CD4-positive, alpha-beta T cell treated with Interleukin-15 for 1 hour (primary cell): ENCODE measurements at places on chromosomes 16 and 17.

GRCh38 chr17:57395721-57396321 is 139.5 kb downstream of the MSI2 start:
- no peak for DNase-seq

DNA sequence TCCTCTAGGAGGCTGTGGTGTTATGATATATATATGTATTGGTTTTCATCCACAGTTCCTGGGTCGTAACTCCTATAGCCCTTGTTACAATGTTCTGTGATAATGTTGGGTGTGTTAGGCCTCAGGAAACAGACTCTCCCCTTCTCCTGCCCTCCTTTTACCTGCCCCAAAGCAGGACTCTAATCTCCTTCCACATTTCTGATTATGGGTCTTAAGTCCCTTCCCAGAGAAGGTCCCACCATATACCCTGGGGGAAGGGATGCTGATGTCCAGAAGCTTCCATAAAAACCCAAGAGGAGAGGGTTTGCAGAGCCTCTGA is 450 bp upstream of the C1QBP start:
- DNase-seq, result no peak

- DNase-seq, result no peak
Observed at GRCh38 chr16:89343501-89344457, 126.3 kb downstream of the ZNF778 start.

DNA sequence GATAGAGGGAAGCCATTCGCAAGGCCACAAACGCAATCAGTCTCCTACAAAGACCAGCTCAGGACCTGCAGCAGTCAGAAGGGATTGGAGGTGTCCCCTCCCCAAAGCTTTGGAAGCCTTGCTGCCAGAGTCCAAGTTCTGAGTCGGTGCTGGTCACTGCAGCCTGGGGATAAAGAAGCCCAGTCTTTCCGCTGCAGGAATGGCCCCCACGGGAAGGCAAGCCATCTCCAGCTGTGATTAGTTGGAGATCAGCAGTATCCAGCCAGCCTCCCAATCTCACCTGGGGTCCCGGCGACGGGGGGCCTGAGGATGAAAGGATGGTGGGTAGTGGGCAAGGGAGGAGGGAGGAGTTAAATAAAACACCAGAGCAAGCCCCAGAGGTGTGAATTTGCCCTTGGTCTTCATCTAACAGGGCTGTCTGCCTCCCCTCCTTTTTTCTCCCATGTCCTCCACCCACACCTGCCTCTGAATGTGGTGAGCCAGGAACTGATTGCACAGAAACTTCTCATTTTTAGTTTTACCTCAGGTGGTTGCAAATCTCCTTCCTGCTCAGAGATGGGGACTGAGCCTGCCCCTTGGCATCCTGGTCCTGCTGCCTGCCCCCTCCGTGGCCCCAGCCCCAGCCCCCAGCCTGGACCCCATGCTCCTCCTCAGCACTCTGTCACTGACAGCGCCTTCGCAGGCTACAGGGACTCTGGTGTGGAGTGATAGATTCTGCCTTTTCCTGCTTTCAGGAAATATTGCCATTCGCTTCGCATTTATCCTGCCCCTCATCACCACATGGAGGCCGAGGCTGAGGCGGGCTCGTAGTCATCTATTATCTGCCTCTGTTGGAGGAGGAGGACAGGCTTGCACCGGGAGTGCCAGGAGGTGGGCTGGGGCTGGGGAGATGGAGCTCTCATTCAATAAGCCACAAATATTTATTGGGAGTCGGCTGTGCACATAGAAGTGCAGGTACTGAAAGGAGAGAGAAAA is 262.9 kb upstream of the SDK2 start:
- no peak for DNase-seq

GRCh38 chr17:49468811-49469385 is 26.2 kb upstream of the NGFR start:
- no peak for DNase-seq

- DNase-seq, result no peak
Observed at GRCh38 chr17:35127751-35128514, 6.5 kb downstream of the FNDC8 start.

GRCh38 chr17:42002792-42003301 is 14.4 kb downstream of the DNAJC7 start:
- no peak for DNase-seq

GRCh38 chr16:84475643-84476240 is 28.7 kb downstream of the MEAK7 start:
- DNase-seq, result no peak

DNA sequence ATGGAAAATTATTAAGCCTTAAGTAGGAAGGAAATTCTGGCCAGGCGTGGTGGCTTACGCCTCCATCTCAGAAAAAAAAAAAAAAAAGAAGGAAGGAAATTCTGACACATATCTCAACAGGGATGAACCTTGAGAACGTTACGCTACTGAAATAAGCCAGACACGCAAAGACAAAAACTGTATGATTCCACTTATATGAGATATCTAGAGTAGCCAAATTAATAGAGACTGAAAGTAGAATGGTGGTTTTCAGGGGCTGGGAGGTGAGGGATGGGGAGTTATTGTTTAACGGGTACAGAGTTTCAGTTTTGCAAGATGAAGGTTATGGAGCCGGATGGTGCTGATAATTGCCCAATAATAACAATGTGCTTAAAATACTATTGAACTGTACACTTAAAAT is 16.2 kb upstream of the HNF1B start:
- no peak for DNase-seq

DNA sequence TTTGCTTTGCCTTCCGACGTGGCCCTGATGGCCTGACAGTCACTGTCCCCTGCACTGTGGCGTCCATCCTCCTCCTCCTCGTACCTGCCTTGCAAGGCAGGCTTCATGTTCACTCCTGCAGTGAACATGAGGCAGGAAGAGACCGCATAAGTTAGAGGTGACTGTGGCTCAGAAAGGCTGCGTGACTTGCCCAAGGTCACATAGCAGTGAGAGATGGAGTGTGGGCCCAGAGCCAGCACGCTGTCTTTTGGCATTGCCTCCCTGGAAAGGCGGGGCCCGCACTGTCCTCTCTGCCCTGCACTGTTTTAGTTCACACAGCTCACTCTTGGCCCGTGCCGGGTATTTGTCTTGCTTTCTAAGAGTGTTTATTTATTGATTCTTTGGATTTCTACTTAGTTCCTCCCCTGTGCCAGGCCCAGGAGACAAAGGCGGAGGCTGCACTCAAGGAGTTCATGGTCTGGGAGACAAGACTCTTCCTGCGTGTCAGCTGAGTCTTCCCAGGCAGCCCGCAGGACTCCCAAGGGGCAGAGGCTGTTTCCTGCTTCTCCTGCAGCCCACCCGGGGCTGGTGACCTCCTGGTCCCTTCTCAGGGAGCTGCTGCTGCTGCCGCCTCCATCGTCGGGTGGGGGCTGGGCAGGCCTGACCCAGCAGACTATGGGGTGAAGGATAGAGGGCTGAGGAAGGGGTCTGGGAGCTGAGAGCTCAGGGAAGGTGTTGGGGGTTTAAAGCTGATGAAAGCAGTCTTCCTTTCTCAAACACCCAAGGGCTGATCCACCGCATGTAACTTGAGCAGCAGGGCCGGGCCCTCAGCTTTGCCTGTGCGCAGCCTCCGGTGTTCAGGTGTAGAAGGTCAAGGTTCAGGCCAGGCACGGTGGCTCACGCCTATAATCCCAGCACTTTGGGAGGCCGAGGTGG is 12.7 kb downstream of the CYGB start:
- DNase-seq, result no peak

GRCh38 chr16:54359555-54359954 is 73.0 kb upstream of the IRX3 start:
- DNase-seq, result no peak

DNA sequence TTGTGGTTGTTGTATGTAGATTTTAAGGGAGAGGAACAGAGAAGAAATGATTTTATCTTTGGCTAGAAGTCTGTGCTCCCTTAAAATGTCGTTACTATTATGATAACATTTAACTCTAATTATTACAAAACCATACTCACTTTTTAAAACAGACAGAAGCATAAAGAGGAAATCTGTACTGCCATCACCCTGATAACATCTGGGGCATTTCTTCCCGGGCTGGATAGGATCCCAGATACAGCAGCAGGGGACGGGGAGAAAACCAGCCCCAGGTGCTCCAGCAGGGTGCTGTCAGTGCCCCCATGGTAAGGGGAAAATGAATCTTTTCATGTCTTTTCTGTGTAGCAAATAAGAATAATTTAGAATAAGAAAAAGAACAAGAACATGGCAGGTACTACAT is 139.4 kb upstream of the IRX6 start:
- DNase-seq, result no peak

- DNase-seq, result no peak
Observed at GRCh38 chr16:48629531-48629930, 19.6 kb upstream of the N4BP1 start.

- DNase-seq, result no peak
Observed at GRCh38 chr17:28536532-28537218, 15.7 kb downstream of the UNC119 start.

DNA sequence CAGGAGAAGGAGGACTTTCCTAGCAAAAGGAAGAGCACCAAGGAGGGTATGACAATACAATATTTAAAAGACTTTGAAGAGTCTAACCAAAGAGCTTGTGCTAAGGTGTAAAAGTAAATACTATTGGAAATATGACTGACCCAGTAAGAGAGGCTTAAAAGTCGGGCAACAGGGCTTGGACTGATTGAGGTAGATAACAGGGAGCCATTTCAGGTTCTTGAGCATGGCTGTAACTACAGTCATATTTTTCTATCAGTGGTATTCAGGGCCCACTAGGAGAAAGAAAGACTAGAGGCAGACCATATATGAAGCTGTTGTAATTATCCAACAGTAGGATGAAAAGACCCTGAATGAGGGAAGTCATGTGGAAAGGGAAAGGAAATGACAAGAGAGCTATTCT is 62.3 kb downstream of the SMURF2 start:
- no peak for DNase-seq

DNA sequence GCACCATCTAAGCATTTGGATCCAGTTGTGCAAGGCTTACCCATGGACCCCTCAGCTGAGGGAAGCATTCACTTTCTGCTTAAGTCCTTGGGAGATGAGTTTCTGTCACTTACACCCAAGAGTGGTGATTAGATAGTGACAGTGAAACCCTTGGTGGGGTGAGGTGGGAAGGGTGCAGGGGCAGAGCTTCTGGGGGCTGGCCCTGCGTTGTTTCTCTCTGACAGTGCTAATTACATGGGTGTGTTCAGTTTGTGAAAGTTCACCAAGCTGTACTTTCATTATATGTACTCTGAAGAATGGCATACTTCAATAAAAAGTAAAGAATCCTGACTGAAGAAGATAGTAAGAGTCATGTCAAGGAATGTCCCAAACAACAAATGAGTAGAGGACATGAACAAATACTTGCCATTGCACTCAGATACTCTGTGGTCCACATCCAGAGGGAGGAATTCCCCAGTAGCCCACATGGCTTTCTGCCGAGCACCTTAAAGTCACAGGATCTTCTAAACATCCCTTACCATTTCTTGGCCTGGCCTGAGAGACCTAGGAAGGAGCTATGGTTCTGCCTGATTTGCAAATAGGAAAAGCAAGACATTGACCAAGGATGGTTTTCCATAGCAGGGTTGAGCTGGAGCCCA is 8.4 kb downstream of the CHST6 start:
- no peak for DNase-seq

DNA sequence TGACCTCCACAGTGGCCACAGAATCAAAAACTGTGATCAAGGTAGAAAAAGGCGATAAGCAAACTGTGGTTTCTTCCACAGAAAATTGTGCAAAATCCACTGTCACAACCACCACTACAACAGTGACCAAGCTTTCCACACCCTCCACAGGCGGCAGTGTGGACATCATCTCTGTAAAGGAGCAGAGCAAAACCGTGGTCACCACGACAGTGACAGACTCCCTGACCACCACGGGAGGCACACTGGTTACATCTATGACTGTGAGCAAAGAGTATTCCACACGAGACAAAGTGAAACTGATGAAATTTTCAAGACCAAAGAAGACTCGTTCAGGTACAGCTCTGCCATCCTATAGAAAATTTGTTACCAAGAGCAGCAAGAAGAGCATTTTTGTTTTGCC is 83.6 kb downstream of the C17orf58 start:
- DNase-seq, result no peak

DNA sequence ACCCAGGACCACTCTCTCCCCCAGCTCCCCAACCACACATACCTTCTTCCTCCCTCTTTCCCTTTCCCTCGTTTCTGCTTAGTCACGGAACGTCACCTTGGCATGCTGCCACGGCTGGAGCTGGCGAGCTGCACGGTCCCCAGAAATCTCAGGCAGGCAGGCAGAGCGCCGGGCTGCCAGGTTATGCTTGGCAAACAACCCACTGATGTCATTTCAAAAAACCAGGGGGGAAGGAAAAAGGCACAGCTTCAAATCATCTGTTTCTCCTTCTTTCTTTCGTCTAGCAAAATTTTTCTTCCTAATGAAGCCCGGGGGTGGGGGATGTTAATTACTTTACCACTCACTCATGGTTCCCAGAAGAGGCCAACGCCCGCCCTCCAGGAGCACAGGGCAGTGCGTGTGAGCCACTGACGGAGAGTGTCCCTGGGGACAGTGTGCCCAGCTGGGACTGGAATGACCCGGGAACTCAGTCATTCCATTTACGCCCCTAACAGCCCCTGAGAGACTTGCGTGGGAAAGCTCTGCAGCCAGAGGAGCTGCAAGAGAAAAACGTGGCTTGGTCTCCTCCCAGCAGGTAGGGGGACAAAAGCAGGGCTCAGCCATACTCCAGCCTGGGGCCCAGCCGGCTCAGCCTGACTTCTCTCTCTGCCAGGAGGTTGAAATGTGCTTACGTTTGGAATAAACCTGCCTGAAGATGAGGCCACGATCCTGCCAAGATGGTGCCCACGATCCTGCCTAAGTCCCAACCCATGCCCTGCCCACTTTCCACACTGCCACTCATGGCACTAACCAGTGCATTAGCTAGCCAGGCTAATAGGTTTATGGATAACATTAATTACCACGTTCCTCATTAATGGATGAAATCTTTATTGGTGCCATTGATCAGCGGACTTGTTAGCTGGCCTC is 198.9 kb downstream of the ZFHX3 start:
- peak; percentile 33 for DNase-seq

DNA sequence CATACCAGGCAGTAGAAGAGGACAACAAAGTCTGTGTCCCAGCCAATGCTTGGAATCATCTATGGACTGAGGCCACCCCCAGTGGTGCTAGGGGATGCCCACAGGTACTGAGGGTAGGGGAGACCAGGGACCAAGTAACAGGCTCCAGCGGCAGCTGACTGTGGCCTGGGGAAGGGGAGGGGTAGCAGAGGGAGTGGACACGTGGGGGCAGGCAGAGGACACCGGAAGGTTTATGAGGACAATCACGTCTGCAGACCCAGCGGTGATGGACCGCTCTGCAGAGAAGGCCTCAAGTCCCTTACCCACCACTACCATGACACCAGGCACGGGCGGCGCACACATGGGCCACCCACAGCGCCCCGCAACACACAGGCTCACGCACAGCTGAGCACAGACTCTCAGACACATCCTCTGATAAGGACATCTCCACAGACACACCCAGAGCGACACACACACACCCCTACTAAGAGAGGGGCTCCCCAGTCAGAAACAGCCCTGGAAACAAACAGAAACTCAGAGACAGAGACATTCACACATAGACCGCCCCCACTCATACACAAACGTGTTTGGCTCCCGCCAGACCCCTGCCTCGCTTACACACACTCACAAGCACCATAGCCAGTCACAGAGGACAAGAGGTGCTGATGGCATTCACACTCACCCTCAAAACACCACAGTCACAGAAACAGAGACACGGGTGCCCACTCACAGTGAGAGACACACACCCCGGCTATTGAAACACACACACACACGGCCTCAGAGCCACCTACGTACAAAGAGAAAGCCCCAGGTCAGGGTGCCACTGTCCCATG is 35.8 kb downstream of the SRCIN1 start:
- DNase-seq, result no peak

GRCh38 chr17:39787041-39787440 is 49.3 kb downstream of the GRB7 start:
- no peak for DNase-seq
